ENCODE measurements at places on chromosomes 5 and 9.
A peak's percentile ranks its signal among the peaks of the same experiment; 100 is the strongest.

DNA sequence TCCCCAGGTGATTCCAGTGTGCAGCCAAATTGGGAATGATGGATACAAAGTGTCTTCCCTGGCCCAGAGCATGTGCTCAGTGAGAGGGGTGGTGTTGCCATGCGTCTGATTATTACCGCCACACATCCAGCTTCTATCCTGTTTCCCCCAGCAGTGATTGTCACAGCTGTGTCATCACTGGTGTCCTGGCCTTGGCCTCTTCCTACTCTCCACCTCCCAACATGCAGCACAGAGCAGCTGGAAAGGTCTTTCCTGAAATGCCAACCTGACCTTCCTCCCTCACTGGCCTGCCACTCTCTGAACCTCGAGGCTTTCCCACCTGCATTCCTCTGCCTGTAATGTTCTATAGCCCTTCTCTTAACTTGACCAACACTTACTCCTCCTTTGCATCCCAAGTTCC, 60.0 kb downstream of the TMOD1 start:
- H3K27ac ChIP-seq = no peak overlapping the region
- no peaks in the 10 kb centered on the region for H3K4me1 ChIP-seq
- peaks cover 37% of the 10 kb centered on the region for H3K27me3 ChIP-seq
- no peak overlapping the region for H3K4me3 ChIP-seq
- DNase-seq = no peak
- no peaks in the 10 kb centered on the region for H3K36me3 ChIP-seq

DNA sequence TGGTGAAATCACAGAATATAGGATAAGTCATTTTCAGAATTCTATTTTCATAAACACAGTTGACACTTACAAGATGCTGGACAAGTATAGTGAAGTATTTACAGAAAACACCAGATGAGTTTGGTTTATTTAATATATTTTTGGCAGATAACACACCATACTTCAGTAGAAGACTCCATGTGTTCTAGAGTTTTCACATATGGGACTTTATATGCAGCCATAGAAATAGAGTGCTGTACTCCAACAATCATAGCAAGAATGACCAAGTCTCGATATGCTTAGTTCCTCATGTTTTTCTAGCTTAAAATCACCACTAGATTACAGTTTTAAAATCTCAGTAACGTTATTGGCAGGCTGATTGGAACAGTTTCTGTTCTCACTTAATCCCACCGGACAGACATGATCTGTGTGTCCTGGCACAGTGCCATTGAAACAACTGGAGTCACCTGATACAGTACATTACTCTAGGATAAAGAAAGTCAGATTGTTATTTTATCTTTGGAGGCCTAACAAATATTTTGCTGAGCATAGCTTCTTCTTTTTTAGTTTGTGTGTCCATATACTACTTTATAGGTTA, 45.8 kb upstream of the ERBIN start:
- no peaks in the 10 kb centered on the region for H3K4me1 ChIP-seq
- DNase-seq = no peak
- H3K36me3 ChIP-seq = no peaks in the 10 kb centered on the region
- no peak overlapping the region for H3K4me3 ChIP-seq
- H3K27ac ChIP-seq = no peak overlapping the region

DNA sequence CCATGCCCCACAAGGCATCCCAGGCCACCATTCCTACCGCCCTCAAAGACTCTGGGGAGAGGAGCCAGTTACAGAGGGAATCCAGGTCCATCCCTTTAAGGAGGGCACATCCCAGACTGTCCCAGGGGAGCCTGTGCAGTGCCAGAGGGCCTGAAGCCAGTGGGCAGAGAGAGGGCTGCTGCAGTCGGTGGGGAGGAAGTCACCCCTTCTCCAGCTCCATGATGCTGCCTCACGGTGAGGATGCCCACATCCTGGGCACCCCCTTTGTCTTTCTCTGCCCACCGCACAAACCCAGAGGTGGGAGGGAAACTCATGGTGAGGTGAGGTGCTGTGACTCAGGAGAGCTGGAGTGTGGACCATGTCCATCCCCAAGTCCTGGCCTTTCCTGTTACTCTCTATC, 26.2 kb upstream of the ANKRD33B start:
- no peak for DNase-seq
- H3K4me3 ChIP-seq = no peak overlapping the region
- H3K27ac ChIP-seq = no peak overlapping the region
- peaks cover 12% of the 10 kb centered on the region for H3K4me1 ChIP-seq
- no peaks in the 10 kb centered on the region for H3K27me3 ChIP-seq

GRCh38 chr9:2116073-2116472, 100.9 kb downstream of the SMARCA2 start:
- H3K27me3 ChIP-seq = no peaks in the 10 kb centered on the region
- peaks cover 10% of the 10 kb centered on the region for H3K36me3 ChIP-seq
- H3K4me3 ChIP-seq = no peak overlapping the region
- no peak for DNase-seq
- H3K4me1 ChIP-seq = no peaks in the 10 kb centered on the region

DNA sequence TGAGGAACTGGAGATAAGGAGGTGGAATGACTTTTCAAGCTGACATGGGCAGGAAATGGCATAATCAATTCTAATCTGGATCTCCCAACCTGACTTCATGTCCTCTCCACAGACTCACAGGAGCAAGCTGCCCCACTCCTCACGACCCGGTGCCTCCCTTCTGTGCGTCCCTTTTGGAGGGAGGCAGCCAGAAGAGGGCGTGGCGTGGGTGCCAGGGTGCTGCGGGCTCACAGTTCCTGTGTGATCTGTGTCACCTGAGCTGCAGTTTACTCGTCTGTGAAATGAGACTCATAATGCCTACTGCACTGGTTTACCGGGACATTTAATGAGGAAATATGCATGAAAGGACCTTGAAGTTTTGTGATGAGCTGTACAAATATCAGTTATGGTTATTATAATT, 207.4 kb downstream of the DAB2IP start:
- H3K27ac ChIP-seq = no peak overlapping the region
- no peaks in the 10 kb centered on the region for H3K27me3 ChIP-seq
- H3K4me1 ChIP-seq = no peaks in the 10 kb centered on the region
- no peaks in the 10 kb centered on the region for H3K36me3 ChIP-seq
- DNase-seq = no peak

- no peaks in the 10 kb centered on the region for H3K27me3 ChIP-seq
- no peak for DNase-seq
- peak overlapping the region; percentile 69 for H3K27ac ChIP-seq
- H3K4me1 ChIP-seq = peaks cover 47% of the 10 kb centered on the region
- peaks cover 79% of the 10 kb centered on the region for H3K36me3 ChIP-seq
These were observed 36.0 kb downstream of the B4GALT1 start for GRCh38 chr9:33130961-33131789.

DNA sequence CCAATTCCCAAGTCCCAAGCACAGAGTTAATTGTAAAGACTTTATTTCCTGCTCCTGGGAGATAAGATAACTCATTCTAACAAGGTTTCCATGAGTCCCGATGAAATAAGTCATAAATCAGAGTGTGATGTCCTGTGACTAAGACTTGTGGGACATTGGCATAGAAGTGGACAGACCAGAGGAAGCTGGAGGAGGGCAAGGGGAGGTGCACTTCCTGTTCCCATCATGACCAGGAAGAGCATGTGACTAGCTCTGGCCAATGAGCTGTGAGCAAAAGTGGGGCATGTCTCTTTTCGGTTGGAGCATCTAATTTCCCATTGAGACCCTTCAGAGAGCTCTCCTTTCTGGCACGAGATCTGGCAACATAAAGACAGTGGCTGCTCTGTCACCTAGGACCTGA, 100.4 kb downstream of the ZNF354C start:
- no peak for DNase-seq
- H3K4me1 ChIP-seq = no peaks in the 10 kb centered on the region
- no peak overlapping the region for H3K27ac ChIP-seq
- no peak overlapping the region for H3K4me3 ChIP-seq
- H3K36me3 ChIP-seq = no peaks in the 10 kb centered on the region

DNA sequence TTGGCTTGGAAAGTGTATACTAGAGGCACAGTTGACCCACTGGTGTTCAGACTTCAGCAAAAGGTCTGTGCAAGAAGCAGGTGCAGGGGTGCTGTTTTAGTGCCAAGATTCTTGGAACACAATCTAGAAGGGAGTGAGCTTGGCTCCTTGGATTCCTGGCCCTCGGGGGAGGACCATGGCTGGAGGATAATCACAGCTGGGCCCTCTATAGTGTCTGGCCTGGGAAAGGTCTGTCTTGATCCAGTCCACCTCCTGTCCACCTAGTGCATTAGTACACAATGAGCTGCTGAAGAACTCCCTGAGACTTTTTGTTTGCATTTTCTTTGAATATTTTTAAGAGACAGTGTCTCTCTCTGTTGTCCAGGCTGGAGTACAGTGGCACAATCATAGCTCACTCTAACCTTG, 50.4 kb upstream of the PLPP1 start:
- H3K4me3 ChIP-seq = no peak overlapping the region
- H3K27ac ChIP-seq = no peak overlapping the region
- no peaks in the 10 kb centered on the region for H3K27me3 ChIP-seq
- DNase-seq = no peak
- peaks cover 6% of the 10 kb centered on the region for H3K4me1 ChIP-seq

- no peak overlapping the region for H3K27ac ChIP-seq
- no peaks in the 10 kb centered on the region for H3K36me3 ChIP-seq
- H3K4me3 ChIP-seq = no peak overlapping the region
- no peaks in the 10 kb centered on the region for H3K4me1 ChIP-seq
- no peaks in the 10 kb centered on the region for H3K27me3 ChIP-seq
- DNase-seq = peak; percentile 8
These were observed 12.8 kb downstream of the FER start for GRCh38 chr5:108760512-108760911.

DNA sequence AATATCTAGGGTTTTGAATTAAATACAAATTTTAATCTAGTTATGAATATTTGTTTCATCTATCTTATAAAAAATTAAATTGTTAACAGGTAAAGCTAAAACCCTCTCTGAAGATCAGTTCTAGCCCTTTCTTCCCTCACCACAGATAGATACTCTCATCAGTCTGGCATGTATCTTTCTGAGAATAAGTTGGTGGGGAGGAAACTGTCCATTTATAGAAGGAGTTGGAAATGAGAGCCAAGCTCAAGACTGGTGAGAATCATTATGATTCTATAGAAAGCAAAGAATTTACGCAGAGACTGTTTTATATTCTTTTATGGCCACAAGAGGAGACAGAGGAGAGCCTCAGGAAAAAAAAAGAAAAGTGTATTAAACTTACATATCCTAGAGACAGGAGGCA, 59.0 kb downstream of the STARD4 start:
- no peaks in the 10 kb centered on the region for H3K4me1 ChIP-seq
- peaks cover 12% of the 10 kb centered on the region for H3K36me3 ChIP-seq
- H3K4me3 ChIP-seq = no peak overlapping the region
- no peak for DNase-seq
- H3K27ac ChIP-seq = no peak overlapping the region

DNA sequence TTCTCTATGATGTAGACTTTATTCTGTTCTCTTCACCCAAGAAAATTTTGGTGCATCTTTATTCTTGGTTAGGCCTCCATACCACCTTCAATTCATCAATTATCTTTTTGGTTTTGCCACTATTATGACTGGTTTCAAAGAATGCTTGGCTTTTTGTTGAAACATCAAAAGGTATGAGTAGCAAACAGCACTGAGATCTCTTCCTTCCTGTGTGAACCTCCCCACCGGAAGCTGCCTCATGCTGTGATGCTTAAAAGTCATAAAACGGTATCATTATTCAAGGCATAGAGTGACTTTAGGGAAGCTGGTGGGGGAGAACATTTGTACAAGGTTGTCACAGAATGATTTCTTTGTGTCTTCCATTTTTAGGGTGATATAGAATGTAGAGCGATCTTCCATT, 70.6 kb downstream of the IQGAP2 start:
- H3K4me1 ChIP-seq = peaks cover 32% of the 10 kb centered on the region
- peak overlapping the region; percentile 70 for H3K27ac ChIP-seq
- no peaks in the 10 kb centered on the region for H3K36me3 ChIP-seq
- H3K4me3 ChIP-seq = no peak overlapping the region

GRCh38 chr5:170109059-170110031, 3.6 kb downstream of the FOXI1 start:
- H3K4me1 ChIP-seq = no peaks in the 10 kb centered on the region
- H3K27ac ChIP-seq = no peak overlapping the region
- no peak overlapping the region for H3K4me3 ChIP-seq
- H3K36me3 ChIP-seq = no peaks in the 10 kb centered on the region
